ENCODE measurements at places on chromosomes 4 and X. TPM values are rescaled to one million over a fixed set of nuclear protein-coding genes. Genes with fewer than 3 reads are reported as not detected.

PCDH7 gene
- total RNA-seq, result 1.9 TPM

DNA sequence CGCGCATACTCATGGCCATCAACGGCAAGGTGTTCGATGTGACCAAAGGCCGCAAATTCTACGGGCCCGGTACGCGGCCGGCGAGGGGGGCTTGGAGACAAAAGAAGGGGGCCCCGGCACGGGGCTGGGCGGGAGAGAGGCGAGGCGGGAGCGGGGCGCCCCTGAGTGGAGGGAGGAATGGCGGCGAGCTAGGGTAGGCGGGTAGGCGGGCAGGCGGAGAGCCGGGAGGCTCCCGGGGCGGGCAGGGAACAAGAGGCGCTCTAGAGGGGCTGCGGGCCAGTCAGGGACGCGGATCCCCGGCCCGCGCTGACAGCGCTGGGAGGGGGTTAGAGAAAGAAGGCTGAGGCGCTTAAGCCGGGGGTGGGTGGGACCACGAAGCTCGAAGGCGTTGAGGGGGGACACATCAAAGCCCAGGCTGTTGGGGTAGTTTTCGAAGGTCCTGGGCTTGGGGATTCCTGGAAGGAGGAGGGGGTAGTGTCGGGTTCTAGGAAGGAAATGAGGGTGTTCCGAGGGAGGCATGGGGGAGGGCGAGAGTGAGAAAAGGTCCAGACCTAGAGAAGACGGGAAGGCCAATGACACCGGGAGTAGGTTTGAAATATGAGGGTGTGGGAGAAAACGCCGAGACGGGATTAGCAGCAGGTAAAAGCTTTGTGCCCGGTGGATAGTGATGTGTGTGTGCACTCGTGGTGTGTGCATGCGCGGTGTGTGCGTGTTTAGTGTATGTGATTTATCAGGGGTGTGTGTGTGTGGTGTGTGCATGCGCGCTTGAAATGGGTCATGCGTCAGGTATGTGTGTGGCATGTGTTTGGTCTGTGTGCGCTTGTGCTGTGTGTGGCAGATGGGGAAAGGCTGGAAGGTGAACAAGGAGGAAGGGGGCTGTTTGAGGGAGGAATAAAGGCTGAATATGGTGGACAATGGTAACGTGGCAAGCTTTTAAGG, 807 bp downstream of the PGRMC1 start:
- DNase-seq, result no peak

GRCh38 chr4:79851625-79852304, 221.3 kb downstream of the ANTXR2 start:
- DNase-seq, result no peak

DNA sequence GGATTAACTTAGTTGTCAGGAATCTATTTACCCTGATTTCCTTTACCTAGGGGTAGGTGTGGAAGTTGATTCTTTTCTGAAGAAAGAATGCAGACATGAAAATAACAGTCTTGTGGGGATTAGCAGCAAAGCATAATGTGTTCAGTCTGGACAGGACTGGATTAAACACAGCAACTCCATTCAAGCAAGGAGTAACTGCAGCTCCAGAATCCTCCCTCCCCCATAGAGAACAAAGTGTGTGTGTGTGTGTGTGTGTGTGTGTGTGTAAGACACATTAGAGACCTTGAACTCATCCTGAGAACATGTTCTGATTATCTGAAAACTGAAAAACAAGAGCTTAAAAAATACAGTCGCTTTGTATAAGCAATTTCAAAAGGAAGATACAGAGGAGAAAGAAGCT, 9.3 kb downstream of the C4orf54 start:
- DNase-seq, result no peak

DNA sequence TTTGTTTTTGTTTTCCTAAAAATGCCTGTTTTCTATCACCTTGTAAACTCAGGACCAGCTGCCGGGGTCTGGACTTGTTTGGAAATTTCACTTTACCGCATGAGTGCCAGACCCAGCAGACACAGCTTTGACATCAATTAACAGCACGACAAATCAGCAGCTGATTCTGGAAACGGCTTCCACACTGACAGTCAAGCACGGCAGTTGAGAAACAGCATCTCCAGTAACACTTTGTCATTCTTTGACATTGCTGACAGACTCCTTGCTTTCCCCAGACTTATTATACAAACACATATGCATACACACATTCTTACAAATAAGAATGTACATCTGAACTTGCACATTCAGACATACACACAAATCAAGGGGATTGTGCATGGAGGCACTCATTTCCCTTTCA, 1017.6 kb upstream of the HS3ST1 start:
- no peak for DNase-seq

DNA sequence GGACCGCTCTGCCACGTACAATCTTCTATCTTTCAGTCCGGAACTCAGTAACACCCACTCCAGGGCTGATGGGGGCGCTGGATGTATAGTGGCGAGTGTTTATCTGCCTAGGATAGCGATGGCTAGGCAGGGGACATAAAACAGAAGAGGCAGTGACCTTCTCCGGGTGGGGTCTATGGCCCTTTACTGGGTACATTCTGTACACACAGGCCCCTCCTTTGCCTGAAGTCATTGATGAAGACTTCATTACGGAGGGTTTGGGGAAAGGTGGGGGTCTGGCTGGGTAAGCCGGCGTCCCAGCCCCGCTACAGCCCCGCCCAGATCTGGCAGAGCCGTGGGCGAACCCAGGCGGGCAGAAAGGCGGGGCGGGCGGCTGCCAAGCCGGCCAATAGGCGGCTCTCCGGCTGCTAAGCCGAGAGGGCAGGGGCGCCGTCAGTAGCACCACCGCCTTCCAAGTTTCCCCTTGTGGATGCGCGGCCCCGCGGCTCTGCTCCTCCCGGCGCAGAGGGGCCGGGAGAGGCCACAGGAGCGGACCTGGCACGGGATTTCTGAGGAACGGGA, at the start of gene CHST7:
Gene CHST7, plus strand, starts transcription at position 435 of the 561 bp plus-strand sequence. CDS start 167 bp downstream, outside the sequence.
- DNase-seq, result no peak
